ENCODE measurements at places on chromosomes 13 and 19. TPM values are rescaled to one million over a fixed set of nuclear protein-coding genes. Genes with fewer than 3 reads are reported as not detected.

ZNF320 gene
- total RNA-seq = 14.8 TPM

EDNRB gene
- 48.1 TPM for total RNA-seq

KLK3 gene
- total RNA-seq = not detected

ZNF554 gene
- 5.8 TPM for total RNA-seq

PTPRH gene
- 4.5 TPM for total RNA-seq

PINLYP gene
- total RNA-seq = 2.0 TPM

NKPD1 gene
- under 0.01 TPM for total RNA-seq

SYNE4 gene
- 0.50 TPM for total RNA-seq

VSTM1 gene
- total RNA-seq = not detected

HRC gene
- total RNA-seq = not detected

ZNF586 gene
- 20.1 TPM for total RNA-seq

PGLYRP2 gene
- not detected for total RNA-seq

Measured in smooth muscle cell of trachea (primary cell).